ENCODE measurements at places on chromosomes 12 and 14.

- no peak for DNase-seq
Measured at GRCh38 chr12:16323010-16323409, 24.4 kb upstream of the MGST1 start.

- DNase-seq, result peak; percentile 35
Measured at GRCh38 chr12:21656905-21657325, 727 bp downstream of the LDHB start.

DNA sequence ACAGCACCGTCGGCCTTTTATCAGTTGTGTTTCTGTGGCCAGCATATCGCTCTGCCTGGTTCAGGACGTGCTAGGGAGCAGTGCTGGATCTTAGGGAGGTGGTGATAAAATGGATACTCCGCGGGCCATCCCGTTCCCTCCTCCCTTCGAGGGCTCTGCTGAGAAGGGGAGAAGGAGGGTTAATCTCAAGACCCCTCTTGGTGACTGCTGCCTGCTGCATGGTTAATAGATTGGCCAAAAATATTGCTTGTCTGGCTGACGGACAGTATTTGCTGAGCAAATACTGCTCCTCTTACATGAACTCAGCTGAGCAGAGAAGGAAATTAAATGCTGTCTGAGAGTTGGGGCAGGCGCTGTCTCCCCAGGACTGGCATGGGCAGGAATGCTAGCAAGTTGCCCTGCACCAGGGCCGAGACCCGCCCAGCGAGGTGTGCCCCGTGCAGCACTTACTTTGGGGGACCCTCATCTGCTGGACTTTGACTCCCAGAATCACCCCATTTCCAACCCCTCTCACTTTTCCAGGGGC is 1.2 kb downstream of the FBRSL1 start:
- no peak for DNase-seq

DNA sequence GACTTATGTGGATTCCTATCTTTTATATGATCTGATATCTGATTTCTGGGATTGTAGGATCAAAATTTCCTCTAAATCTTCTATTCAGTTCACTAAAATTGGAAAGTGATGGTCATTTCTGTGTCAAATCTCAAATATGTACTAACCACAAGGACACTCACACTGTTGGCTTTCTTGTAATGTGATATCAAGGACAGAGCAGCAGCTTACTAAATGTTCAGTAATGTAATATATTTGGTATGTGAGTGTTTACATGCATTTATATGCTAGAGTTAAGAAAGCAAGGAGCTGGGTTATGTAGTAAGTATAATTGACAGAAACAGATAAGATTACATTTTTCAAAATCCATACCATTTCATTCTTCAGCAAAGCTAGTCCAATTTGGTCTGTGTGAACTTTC is 16.5 kb downstream of the PUS7L start:
- no peak for DNase-seq

DNA sequence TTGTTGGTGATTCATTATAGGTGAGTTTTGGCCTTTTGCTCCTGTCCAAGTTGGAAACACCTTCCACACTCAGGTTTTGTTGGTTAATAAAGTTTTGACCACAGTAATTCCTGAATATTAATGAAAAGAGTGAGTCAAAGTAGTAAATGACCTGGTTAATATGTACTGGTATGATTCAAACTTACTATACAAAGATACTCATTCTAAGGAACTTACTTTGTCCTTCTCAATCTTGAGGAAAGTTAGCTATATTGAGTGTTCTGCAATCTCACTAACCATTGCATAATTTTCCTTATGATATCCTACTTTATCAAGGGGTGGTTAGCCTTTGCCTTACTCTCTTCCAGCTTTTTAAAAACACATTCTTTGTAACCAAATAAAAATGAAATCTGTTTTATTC is 20.9 kb upstream of the HECTD1 start:
- no peak for DNase-seq

DNA sequence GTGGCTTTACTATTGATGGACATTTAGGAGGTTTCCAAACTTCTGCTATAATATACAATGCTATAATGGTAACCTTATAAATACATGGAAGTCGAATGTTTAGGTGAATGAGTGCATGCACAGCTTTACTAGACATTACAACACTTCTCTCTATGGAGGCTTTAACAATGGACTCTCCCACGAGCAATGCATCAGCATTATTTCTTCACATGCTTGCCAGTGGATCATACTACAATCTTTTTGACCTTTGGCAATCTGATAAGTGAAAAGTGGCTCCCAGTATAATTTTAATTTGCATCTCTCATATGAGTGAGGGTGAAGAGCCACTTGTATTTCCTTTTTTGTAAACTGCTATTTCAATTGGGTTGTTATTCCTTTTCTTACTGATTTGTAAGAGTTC is 18.2 kb downstream of the RDH12 start:
- DNase-seq, result no peak

DNA sequence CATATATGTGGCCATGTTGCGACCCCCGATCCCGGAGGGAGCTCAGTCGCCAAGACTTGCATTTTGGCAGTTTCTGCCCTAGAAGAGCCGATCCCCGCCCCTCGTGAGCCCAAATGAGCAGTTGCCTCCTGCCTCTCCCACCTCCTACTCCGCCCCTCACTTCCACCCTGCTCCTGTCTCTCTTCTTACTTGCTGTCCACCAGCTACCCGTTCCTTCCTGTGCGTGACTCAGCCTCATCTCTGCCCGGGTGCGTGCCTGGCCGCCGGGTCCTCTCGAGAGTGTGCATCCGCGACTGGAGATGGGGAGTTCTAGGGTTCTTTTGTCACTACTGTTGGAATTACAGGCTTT is 585 bp downstream of the GPATCH2L start:
- DNase-seq, result peak; percentile 82

DNA sequence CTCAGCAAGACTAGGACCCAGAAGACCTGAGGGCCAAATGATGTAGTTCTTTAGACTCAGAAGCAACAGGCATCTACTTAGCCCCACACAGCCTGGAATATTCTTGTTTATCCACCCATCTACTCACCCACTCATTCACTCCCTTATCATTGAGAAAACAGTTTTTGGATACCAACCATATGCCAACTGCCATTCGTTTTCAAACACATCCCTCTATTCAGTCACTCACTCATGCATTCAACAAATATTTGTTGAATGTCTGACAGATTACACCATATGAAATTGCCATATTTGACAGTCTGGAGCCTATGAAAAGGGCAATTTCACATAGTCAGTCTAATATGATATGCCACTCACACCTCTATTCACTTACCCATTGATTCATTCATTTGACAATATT is 103.2 kb downstream of the NT5DC3 start:
- DNase-seq, result no peak

- DNase-seq, result no peak
Measured at GRCh38 chr12:3810540-3810939, 57.6 kb upstream of the CRACR2A start.

GRCh38 chr12:114396153-114396868 is 9.6 kb downstream of the TBX5 start:
- DNase-seq, result no peak

- no peak for DNase-seq
Measured at GRCh38 chr14:59374048-59374447, 91.1 kb downstream of the GPR135 start.

DNA sequence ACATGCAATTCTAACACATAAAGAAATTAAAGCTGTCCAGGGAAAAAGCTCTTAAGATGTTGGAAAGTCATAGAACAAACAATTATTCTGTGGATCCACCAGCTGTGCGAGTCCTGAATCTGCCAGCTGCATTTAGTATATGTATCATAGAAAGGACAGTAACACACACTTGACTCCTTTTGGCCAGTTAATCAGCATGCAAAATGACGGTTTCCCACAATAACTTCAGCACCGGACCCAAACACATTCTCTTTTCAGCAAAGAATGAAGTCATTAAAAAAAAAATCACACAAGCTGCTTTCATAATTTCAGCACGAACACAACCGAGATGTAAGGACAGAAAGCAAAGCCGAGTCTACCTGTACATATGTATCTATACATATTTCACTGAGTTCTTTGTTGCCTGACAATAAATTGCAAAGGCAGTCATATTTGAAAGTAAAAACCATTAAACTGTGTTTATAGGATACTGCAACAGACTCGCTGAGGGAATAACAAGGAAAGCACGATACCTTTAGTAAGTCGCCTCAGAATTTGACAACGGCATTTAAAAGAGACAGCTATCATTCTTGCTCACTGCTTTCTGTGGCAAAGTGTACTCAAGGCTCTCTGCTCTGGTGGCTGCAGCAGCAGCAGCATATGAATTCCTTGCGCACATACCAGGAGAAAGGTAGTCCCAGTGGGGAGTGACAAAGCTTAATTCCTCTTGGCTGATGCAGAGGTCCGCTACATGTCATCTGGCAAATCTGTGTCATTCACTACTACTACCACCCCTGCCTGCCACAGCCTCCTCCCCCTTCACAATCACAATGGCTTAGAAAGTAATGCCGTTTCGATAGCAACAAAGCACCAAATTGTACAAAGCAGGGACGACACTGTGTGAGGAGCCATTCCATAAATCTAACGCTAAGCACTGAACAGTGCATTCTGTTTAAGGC is at the start of gene GRIP1:
TSS of gene GRIP1 (minus strand) at position 739 of the 938 bp plus-strand sequence. CDS start at position 567, 172 bp downstream.
- DNase-seq, result no peak

GRCh38 chr12:11477110-11477509 is 81.7 kb upstream of the PRB2 start:
- no peak for DNase-seq

- DNase-seq, result peak; percentile 5
Measured at GRCh38 chr14:81990312-81990761, 456.7 kb upstream of the SEL1L start.

GRCh38 chr12:21851151-21851550 is 76.6 kb upstream of the KCNJ8 start:
- DNase-seq, result no peak

GRCh38 chr12:50024805-50025186 is 498 bp downstream of the RACGAP1 start:
- DNase-seq, result no peak

DNA sequence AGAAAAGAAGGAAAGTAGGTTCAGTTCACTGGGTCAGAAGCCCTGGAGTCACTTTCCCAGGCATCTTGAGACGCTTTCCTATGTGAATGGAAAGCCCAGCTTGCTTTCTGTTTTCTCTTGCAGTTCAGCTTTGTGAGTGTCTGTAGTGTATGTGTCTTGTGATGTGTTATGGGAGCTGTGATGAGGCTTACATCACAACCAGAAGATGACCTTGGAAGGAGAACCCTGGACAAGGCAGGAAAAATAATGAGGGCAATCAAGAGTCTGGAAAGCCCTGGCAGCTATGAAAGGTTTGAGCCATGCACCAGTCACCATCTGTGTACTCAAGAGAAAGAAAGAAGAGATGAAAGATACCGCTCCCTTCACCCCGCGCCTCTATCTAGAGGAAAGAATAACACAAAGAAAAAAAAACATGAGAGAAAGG is 35.2 kb upstream of the PTGR2 start:
- DNase-seq, result no peak

GRCh38 chr12:93597608-93598007 is 25.1 kb downstream of the SOCS2 start:
- DNase-seq, result no peak

GRCh38 chr14:58777541-58777979 is 139.8 kb downstream of the DACT1 start:
- DNase-seq, result no peak

DNA sequence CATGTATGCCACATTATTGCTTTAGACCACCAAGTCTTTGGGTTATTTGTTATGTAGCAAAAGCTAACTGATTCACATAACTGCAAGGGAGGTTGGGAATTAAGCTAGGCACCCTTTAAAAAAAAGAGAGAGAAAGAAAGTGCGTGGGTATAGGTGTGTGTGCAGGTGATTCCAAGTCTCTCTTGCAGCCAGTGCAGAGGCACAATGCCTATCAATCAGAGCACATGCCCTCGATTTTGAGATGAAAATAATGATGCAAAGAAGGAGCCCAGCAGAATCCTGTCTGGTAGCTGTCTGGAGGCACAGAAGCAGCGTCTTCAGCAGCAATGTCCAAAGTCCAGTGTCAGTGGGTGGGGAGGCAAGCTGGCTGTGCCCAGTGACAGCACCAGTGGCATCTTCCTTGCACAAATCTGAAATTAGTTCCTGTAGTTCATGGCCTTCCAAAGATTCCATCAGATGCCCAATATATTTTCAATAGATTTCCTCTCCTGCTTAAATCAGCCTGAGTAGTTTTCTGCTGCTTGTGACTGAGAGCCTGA is 62.4 kb upstream of the TBPL2 start:
- DNase-seq, result no peak

DNA sequence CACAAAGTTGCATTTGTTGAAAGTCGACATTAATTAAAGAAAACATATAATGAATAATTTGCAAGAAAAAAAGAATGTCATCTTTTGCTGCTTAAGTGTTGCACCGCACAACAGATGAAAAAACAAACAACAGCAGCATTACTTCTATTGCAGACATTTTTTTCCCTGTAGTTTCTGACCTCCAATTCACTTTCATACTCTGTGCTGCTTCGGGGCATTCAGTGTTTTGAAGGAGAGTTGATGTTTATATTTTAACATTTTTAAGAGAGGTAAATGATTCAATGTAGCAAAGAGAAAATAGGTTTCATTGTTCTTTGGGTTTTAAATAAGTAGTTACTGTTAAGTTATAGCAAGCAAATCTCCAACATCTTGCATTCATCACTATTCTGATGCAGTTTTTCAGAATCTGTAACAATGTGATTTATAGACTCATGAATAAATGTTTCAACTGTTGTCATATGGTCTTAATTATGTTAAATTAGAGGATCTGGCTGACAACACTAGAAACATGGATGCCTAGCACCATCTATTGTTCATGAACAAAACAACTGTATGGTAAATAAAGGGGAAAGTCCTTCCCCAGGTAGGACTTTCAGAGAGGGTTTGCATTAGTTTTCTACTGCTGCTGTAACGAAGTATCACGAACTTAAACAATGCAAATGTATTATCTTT is 168.1 kb downstream of the BCAT1 start:
- no peak for DNase-seq

- no peak for DNase-seq
Measured at GRCh38 chr14:101301011-101301410, 260.3 kb upstream of the DIO3 start.

- DNase-seq, result no peak
Measured at GRCh38 chr14:103552011-103552845, 10.2 kb downstream of the BAG5 start.

DNA sequence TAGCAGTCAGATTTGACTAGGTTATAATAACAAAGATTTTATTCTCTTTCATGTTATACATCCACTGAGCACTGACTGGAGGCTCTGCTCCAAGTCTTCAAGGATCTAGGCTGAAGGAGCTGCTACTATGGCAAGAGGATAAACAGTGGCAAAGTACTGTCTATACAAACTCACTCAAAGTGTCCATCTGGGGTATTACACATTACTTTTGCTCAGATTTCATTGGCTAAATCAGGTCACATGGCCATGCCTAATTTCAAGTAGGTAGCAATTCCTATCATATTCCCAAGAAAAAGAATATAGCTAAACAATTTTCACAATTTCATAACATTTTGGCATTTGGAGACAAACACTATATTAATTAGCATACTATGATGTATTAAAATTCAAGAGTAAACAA is 40.9 kb downstream of the CDK17 start:
- DNase-seq, result no peak
